ENCODE measurements at places on chromosomes 7 and 10.

GRCh38 chr10:43197834-43198681 is 59.8 kb downstream of the CSGALNACT2 start:
- DNase-seq = no peak

GRCh38 chr7:104723001-104723400 is 291.0 kb upstream of the KMT2E start:
- no peak for DNase-seq

DNA sequence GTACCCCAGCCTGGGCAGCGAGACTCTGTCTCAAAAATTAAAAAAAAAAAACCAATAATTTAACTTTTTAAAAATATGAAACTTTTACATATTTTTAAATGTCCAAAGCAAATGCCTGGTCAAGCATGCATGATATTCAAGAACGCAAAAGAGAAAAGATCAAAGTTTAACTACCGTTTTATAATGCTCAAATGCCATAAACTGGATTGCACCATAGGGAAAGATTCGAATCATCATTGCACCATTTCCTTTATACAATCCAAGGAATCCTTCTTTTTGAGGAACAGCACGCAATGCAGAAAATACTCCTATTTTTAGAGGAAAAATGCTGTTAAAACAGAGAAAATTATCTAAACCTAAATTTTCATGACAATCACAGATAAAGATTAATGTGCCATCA is 20.9 kb downstream of the SLC25A16 start:
- DNase-seq = no peak

DNA sequence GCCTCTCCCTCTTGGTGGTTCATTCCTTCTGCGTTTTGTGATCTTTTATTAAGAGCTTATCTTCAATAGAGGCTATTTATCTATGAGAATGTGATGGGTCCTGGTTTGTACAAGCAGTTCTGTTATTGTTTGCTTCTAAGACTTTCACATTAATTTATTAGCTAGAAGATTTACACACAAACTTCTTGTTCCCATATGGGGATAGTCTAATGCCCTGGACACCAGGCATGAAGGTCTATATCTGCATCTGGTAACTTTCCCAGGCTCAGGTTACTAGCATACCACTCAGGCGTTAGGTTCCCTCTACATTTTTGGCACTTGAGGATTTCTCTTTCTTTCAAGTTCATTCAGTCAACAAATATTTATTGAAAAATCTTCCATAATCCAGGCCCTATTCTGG is 7.7 kb downstream of the XPNPEP1 start:
- no peak for DNase-seq

GRCh38 chr7:44322631-44323363 is 2.6 kb downstream of the CAMK2B start:
- no peak for DNase-seq

DNA sequence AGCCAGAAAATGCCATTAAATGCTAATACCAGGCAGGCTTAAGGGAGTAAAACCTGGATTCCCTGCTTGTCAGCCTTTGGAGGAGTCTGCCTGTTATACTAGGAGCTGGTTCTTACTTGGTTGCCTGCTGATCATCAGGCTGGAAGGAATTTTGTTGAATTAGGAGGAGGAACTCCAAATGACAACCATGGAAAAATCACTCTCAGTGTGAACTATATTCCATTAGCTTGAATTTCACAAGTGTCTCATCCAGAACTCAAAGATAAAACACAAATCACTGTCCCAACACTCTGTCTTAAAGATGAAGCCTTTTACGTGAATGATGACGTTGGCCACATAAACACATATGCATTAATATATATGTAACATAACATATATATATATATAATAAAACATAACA is 238.9 kb upstream of the PLXDC2 start:
- no peak for DNase-seq

DNA sequence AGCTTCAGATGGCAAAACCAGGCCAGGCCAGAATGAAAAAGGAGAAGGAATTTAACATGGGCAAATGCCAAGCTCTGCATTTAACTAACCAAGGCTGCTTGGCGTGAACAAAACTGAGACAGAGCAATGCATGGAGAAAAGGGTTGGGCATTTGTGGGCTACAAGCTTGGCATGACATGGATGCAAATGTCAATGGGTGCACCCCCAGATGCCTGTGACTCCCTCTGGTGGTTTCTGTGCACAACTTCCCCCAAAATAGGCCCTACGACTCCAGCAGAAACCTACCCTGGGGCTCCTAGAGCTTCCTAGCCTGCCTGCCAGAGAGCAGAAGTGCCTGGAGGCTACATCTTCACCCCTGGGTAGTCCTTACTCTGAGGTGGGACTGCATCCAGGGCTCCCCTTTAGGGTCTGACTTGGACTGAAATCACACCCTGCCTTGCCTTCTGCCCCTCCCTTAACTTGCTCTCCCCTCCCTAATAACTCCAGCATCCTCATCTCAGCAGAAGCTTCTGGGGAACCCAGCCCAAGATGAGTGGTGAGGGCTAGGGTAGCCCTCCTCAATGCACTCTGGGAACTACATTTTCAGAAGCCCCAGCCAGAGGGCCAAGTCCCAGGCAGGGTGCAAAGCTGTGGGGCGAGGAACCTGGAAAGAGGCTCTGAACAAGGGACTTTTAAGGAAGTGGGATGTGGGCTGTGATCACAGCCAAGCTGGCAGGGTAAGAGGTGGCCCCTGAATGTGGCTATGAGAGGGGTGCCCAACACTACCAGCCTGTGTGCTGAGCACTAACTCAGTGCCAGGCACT is 11.3 kb downstream of the GPRIN2 start:
- no peak for DNase-seq

DNA sequence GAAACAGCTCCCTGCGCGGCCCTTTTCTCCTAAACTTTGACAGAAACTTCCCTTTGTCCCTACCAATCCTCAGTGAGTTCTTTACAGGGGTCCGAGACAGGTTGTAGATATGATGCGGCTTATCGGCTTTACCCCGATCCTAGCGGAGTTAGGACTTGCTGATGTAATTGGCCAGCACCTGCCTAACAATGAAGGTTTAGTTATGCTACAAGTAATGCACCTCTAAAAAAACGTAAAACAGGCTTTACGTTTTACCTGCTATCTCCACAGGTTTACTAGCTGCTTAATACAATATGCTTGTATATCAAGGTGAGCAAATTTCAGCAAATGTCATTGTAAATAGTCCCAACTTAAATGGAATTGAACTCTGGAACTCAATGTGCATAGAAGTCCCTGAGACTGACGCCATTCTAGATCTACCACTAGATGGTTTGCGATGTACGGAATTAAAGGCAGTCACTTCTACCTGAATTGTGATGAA is 697 bp upstream of the SNX13 start:
- DNase-seq = no peak
